ENCODE measurements at places on chromosomes 5 and 9.

- no peak for DNase-seq
These were observed 14.5 kb downstream of the CATSPER3 start for GRCh38 chr5:134982230-134982629.

GRCh38 chr5:135487037-135487395 is 34.9 kb upstream of the TIFAB start:
- no peak for DNase-seq

- no peak for DNase-seq
These were observed 22.3 kb downstream of the C1QTNF2 start for GRCh38 chr5:160348080-160348479.

GRCh38 chr5:81233080-81233634 is at the start of gene CKMT2:
CKMT2 (plus strand) TSS chr5:81233322; CDS start chr5:81251133, 17,811 bp downstream.
- DNase-seq = no peak

- DNase-seq = no peak
These were observed 112.4 kb downstream of the CETN3 start for GRCh38 chr5:90297045-90297764.

GRCh38 chr9:12774861-12775678 is at the start of gene LURAP1L:
LURAP1L (plus strand) TSS chr9:12775020; CDS start chr9:12775716, 696 bp downstream.
- DNase-seq = no peak

DNA sequence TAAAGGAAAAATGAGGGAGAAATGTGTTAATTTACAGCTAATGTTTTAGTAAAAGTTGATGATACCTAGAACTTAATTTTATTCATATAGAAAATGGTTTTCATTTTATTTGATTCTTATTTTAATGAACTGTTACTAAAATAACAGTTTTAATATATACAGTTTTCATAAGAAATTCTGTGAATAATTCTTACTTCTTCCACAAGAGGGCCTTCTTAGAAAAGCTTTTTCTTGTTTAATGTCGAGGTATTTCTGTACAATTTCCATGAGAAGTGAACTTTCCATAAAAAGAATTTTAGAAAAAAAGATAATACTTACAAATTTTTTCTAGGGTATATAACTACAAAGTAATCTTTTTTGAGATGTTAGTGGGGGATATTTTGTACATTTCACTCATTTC is 73.9 kb downstream of the KLF9 start:
- no peak for DNase-seq

DNA sequence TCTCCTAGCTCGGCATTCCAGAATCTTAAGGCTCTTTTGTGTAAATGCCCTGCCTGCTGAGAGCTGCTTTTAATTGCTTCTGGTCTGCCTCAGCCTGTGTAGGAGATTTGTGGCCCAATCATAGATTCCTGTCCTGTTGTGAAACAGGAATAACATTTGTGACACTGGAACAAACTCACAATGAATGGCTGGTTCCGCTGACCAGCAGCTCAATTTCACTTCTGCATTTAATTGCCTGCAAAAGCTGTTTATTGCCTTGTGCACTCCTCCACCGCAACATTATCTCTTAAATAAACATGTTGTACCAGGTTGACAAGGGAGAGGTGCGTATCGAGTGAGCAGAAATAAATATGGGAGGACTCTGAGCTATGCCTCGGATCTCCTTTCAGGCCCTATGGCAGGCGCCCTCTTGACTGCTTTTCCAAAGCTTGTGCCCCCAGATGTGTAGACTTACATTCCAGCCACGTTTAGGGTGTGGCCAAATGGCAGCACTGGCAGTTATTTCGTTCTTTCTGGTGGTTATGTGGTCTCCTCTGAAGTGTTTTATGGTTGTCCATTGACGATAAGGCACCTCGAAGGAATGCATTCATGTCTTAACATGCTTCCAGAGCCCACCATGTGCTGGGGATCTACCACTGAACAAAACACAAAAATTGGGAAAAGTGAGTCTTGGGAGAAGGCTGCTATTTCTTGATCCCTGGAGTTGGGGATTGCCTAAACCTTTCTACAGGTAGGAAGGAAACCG is 58.1 kb downstream of the DMRT1 start:
- DNase-seq = no peak

- no peak for DNase-seq
These were observed 158.5 kb downstream of the TRPM3 start for GRCh38 chr9:70962761-70963440.

DNA sequence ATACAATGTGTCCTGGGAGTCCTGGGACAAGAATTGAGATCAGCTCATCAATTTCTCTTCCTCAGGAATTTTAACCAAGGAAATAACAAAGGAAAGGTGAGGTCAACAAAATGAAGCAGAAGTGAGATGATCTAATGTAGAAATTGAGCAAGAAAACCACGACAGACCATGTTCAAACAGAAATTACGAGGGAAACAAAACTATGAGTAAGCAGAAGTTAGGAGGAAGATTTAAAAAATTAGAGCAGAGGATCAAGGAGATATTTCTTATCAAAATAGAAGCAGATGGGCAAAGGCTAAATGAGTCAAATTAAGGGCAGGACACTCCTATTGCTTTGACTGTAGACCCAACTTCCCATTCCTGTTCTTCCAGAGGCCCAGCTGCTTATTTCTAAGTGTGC is 97.4 kb downstream of the HINT1 start:
- DNase-seq = no peak

GRCh38 chr5:51652980-51653379 is 269.7 kb downstream of the ISL1 start:
- DNase-seq = no peak

DNA sequence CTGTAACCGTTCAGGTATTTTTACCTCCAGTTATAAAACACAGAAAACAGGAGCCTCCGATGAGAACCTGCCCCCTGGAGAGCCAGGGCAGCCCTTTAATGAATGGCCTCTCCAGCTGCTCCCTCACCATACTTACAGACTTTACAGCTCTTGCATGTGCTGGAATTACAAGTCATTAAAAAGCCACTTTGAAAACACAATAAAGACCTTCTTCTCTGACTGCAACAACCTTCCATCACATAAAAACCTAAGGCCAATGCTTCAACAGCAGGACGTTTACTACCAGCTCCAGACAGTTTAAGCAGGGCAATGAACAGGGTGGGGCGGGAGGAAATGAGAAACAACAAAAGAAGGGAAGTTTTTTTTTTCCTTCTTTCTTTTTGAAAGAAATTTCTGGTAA is 213.8 kb downstream of the MLLT3 start:
- no peak for DNase-seq

DNA sequence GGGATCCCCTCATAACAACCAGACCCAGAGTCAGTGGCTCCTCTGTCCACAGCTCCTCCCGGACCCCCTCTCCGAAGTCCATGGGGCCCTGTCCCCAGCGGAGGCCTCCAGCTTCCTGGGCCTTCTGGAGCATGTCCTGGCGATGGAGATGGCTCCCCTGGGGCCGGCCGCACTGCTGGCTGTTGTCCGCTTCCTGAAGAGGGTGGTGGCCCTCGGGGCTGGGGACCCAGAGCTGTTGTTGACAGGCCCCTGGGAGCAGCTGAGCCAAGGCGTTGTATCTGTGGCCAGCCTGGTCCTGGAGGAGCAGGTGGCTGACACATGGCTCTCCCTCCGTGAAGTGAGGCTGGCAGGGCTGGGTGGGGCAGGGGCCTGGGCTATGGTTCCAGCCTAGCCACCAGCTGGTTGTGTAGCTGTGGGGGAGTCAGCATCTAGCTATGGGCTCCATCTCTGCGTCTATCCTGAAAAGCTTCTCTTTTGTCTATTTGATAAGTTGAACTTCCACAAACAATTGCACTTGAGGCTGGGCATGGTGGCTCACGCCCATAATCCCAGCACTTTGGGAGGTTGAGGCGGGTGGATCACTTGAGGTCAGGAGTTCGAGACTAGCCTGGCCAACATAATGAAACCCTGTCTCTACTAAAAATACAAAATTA is 4.7 kb downstream of the ADGRD2 start:
- DNase-seq = no peak

- DNase-seq = no peak
These were observed 323.9 kb downstream of the NNT start for GRCh38 chr5:43926923-43927322.

DNA sequence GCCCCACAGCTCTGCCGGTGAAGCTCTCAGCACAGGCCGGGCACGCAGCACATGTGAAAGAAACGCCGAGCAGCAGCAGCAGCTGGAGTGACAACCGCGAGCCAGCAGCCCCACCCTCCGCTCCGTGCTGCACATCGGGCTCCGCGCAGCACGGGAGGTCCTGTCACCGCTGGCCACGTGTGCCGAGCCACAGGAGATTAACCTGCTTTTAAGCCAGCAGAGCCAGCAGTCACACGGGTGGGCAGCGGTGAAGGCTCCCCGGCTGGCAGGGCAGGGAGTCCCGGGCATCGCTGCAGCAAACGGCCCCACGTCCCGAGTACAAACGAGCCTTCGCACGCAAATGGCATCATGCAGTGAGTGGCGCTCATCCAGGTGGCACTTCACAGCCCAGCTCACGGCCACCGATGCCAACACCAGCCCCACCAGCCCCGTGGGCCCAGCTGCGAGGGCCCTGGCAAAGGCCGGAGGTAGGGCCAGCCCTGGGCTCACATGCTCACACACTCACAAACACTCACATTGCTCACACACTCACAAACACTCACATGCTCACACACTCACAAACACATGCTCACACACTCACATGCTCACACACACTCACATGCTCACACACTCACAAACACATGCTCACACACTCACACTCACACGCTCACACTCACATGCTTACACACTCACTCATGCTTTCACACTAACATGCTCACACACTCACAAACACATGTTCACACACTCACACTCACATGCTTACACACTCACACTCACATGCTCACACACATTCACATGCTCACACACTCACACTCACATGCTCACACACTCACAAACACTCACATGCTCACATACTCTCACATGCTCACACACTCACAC is 11.1 kb downstream of the CCDC187 start:
- DNase-seq = no peak

GRCh38 chr9:75197561-75197960 is 109.2 kb downstream of the OSTF1 start:
- DNase-seq = no peak

DNA sequence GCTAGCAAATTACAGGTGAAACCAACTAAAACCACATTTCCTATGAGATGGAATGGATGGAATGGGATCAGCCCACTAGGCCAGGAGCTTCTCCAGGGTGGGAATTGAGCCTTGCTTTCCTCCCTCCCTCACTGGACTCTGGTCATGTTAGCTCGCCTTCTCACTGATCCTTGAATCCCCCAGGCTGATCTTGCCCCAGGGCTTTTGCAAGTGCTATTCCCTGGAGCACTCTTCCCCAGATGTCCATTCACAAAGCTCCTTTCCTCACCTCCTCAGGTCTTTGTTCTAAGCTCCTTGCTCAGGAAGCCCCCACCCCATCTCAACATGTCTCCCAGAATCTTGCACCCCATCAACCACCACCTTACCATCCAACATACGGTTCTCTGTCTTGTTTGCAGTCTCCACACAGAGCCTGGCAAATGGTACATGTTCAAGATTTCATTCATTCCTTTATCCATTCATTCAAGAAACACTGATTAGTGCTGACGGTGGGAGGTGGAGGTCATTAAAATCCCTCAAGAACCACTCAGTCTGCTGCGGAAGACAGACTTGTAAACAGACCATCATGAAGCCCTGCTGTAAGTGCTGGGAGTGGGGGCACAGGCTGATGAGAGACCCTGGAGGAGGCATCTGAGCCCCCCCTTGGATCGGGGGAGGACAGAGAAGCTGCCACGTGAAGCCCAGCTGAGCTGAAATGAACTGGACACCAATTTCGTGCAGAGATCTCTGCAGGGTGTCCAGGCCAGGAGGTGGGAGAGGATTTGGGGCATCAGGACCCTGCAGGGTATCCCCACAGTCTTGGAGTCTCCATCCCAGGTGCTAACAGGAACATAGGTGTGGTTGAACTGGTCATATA is 141.7 kb downstream of the BARX1 start:
- DNase-seq = no peak

GRCh38 chr9:93127395-93127911 is 6.6 kb downstream of the NINJ1 start:
- no peak for DNase-seq

DNA sequence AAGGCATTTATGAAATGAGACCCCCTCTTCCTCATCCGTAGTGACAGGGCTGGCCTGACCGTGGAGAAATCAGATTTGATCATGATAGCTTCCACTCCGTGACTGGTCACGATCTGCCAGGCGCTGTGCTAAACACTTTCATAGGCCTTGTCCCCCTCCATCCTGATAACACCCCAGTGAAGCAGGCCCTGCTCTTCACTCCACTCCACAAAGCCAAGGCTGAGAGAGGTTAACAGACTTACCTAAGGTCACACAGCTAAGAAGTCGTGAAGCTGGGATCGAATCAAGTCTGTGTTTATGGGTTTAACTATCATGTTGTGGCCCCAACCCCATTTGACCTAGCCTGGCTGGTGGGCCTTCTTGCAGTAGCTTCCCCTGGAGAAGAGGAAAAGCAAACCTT is 53.3 kb upstream of the IL17B start:
- no peak for DNase-seq
